ENCODE measurements at places on chromosomes 2 and 18.

DNA sequence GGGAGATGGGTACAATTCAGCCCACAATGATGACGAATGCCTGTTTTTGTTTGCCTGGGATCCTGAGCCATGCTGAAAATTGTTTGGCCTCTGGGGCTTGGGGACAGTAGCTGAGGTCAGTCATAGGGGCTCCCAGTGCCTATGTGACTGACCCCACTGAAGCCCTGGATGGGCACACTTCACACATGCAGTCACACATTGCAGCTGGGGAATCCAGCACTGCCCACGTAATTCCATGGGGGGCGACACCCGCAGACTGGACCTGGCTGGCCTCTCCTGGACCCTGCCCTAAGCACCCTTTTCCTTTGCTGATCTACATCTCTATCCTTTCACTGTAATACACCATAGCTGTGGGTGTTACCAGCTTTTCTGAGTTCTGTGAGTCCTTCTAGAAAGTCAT is 295.2 kb upstream of the HS6ST1 start:
- no peak for DNase-seq

DNA sequence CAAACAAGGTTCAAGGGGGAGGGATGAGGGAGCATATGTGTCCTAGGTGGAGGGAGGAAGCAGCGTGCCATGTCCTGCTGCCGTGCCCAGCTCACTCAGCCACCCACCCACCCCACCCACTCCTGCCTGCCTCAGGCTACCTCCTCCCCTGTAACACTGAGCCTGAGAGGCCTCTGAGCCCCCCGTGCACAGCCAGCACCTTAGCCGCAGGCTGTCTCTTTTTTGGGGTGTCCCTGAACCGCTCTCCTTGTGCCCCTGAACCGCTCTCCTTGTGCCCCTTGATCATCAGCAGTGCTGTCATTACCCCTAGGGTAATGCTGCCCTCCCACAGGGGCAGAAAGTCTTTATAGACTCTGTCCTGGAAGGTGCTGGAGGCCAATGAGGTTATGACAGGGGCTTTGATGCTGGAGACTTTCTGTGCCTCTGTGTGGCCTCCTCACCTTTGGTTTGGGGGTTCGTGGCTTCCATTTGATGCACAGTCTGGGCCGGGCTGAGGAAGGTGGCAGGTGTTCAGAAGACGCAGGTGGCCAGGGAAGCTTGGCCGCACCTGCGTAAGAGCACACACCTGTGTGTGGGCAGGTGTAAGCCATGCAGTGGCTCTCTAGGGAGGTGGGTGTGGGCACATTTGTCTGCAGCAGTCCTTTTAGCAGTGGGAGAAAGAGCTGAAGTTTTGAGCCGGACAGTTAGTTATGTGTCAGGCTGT is 140.0 kb downstream of the SEPTIN10 start:
- DNase-seq, result no peak

DNA sequence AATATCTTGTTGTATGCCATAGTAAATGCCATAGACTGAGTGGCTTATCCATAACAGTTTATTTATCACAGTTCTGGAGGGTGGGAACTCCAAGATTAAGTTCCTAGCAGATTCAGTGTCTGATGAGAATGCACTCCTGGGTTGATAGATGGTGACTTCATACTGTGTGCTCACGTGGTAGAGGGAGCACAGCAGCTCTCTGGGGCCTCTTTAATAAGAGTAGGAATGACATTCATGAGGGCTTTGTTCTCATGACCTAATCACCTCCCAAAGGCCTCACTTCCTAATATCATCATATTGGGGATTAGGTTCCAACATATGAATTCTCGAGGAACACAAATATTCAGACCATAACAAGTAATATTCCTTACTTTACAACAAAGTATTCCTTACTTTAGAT is 98.1 kb upstream of the SH3BP4 start:
- DNase-seq, result no peak

GRCh38 chr2:68319398-68320117 is at the start of gene CNRIP1:
TSS of gene CNRIP1 (minus strand) at chr2:68319949. CDS start at chr2:68319400, 549 bp downstream.
- DNase-seq, result peak; percentile 4

- DNase-seq, result no peak
These were observed 39.1 kb upstream of the NABP1 start for GRCh38 chr2:191638802-191639172.

- DNase-seq, result no peak
These were observed 81.7 kb downstream of the EPC2 start for GRCh38 chr2:148726228-148726627.

DNA sequence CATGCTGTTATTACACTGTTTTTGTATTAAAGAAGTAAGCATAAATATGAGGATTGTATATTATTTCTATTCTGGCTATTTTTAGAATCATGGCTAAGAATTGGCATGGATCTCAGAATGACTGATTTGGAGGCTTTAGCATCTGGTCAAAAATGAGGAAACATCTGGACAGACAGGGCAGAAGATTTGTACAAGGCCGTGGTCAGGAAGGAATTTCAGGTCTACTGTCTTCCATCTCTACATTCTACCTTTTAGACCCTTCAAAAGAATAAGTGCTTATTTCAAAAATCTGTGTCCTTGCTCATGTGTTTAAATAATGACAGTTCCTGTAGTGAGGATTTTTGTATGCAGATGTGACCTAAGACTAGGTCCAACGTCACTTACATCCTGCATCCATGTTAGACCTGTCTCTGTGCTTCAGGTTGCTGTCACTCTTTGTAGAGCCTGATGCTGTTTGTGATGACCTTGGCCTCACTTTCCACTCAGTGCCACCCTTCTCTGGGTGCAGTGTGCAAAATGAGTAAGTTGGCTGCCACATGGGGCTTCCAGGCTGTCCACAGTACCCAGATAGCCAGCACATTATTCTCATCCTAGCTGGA is 54.7 kb upstream of the B3GNT2 start:
- DNase-seq, result no peak

DNA sequence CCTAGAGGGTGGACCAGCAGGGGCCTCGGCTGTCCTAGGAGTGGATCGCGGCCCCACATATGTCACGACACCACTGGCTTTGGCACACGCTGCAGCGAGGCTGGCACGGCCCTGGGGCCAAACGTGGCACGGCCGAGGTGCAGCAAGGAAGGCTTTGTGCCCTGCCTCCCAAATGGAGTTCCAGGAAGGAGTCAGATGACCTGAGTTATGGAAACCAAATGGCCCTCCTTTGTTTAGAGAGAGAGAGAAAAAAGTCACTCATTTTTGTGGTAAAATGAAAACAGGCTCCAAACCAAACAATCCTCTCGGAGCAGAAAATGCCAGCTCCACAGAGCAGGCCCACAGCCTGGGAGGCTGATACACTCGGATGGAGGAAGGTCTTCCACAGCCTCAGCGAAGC is 105.6 kb downstream of the ANTXR1 start:
- no peak for DNase-seq

DNA sequence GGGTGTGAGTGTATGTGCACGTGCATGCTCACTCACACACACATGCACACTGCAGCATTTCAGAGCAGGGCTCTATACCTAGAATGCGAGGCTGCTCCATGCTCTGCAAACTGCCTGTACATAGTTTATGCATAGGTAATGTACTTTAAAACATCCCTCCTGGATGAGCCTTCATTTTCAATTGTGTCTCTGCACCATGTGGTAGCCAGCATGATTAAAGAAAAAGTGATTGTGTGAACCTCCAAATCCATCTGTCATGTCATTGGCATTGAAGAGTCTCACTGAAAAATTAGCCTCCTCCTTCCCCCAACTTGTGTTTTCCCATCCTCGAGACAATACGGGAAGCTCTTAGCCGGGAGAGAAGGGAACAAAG is 120.9 kb upstream of the SPATS2L start:
- DNase-seq, result no peak

DNA sequence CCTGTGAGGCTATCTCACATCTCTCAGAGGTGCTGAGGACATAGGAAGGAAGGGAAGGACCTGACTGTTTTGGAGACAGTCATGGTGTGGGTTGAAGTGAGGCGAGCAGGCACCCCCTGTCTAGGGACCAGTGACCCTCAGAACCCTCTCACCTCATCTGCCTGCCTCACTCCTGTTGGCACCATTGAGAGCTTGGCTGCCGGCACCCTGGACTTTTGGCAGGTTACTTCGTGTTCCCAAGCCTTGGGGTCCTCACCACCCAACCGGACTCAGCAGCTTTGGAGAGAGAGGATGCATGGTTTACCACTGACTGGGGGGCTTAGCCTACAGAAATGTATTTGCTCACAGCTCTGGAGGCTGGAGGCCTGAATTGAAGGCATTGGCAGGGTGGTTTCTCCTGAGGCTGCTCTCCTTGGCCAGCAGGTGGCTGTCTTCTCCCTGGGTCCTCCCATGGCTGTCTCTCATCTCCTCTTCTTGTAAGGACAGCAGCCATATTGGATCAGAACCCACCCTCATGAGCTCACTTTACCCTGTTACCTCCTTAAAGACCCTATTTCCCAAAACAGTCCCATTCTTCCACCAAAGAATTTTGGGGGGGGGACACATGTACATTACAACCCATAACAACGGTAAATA is 142.0 kb downstream of the TSN start:
- DNase-seq, result no peak

DNA sequence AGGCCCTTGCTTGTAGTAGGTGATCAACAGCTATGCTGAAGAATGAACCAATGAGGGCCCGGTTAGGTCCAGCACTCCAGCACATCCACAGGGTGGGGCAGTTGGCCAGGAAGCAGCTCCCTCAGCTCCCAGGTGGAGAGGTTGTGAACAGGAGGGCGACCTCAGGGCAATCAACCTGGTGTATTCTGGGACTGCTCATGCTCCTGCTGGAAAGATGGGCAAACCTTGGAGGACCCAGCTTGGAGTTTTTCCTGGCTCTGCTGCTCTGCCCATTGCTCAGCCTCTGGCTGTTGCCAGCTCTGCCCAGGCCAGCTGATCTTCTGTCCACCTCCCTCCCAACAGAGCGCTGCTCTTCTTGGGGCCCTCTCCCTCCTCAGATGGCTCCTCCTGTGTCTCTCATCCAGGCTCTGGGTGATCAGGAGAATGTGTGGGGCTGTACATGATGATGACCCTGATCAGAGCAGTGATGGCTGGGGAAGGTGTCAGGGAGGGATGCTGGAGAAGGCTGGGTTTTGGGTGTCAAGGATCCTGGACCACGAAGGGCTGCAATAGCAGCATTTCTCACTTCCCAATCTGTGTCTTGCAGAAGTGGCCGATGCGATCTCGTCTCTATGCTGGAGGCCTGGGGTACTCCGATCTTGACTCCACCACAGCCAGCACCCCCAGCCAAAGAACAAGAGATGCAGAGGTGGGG is 3.4 kb downstream of the TCF23 start:
- no peak for DNase-seq

GRCh38 chr2:129396980-129397599 is 582.4 kb upstream of the RAB6C start:
- no peak for DNase-seq

- no peak for DNase-seq
These were observed 64.4 kb upstream of the RAPH1 start for GRCh38 chr2:203599509-203599908.

DNA sequence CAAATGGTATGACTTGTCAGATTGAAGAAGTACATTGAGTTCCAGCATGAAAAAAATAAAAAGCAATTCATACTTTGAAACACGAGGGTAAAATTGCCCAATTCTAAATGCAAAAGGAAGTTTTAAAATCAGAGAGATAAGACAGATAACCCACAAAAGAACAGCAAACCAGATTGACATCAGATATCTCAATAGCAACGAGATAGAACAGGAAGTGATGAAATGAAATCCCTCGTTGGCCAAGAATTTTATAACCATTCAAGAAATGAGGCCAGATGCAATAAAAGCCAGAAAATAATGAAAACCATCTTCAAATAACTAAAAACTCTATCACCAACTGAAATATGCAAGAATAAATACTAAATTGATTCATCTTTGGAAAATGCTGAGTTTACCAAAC is 172.8 kb downstream of the CD226 start:
- DNase-seq, result no peak

GRCh38 chr2:579351-579886 is 97.8 kb downstream of the TMEM18 start:
- DNase-seq, result no peak

GRCh38 chr2:230762317-230762896 is 49.8 kb downstream of the CAB39 start:
- DNase-seq, result peak; percentile 24

- no peak for DNase-seq
These were observed 20.6 kb upstream of the ANKRD53 start for GRCh38 chr2:70957798-70958197.

DNA sequence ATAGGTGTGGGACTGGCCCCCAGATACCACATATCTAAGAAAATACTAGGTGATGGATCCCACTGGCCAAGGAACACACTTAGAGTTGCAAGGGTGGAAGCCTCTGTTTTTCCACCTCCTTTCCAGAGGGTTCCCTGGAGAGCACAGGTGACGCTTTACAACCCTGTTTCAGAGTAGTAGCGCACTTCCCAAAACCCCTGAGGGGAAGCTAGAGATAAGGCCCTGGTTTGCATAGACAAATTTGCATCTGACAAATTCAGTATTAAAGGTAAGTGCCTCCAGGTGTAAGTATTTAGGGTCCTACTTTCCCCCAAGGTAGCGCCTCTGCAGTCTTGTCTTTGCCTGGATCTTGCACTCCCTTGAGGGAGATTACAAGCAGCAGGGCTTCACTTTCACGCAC is 474 bp upstream of the CERKL start:
- DNase-seq, result no peak

GRCh38 chr2:162475661-162476060 is 131.7 kb downstream of the GCA start:
- no peak for DNase-seq

GRCh38 chr2:232843834-232844233 is 26.2 kb upstream of the SNORC start:
- no peak for DNase-seq

- DNase-seq, result no peak
These were observed 39.5 kb downstream of the PSD4 start for GRCh38 chr2:113213061-113213930.

DNA sequence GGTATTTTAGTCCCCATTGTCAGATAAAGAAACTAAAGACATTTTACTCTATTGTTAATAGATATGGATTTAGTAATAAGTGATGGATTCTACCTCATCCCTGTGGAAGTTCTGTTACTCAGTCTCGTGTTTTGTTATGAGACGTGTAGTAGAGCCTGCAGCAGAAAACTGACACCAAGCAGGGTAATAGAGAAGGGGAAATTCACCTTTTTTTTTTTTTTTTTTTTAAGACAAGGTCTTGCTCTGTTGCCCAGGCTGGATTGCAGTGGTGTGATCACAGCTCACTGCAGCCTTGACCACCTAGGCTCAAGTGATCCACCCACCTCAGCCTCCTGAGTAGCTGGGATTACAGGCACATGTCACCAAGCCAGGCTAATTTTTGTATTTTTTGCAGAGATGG is 164.5 kb downstream of the CERS6 start:
- no peak for DNase-seq

GRCh38 chr2:189516546-189516945 is 64.0 kb downstream of the SLC40A1 start:
- no peak for DNase-seq

- DNase-seq, result no peak
These were observed 2.1 kb upstream of the TANC1 start for GRCh38 chr2:158966312-158966711.

DNA sequence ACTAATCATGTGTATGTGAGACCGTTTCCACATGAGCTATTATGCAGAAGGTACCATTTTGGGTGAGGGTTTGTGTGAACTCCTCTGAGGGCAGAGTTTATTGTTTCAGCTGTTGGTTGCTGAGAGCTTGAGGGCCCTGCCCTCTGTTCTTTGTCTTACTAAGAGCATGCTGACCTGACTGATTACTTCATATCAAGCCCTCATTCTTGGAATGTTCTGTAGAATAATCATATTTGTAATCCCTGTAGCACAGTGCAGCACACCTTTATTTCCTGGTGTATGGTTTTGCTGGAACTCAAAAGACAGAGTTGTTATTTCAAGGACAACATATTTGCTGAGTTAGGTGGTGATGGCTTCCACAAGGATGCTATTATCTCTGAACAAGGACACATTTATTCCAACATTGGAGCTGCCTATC is 118.5 kb downstream of the GALNT3 start:
- no peak for DNase-seq
